Renal cortical epithelial cell (primary cell): ENCODE measurements at places on chromosomes 3 and 15.
A peak's percentile ranks its signal among the peaks of the same experiment; 100 is the strongest.

- DNase-seq, result no peak
These were observed 4.8 kb downstream of the SHF start for GRCh38 chr15:45182996-45183395.

DNA sequence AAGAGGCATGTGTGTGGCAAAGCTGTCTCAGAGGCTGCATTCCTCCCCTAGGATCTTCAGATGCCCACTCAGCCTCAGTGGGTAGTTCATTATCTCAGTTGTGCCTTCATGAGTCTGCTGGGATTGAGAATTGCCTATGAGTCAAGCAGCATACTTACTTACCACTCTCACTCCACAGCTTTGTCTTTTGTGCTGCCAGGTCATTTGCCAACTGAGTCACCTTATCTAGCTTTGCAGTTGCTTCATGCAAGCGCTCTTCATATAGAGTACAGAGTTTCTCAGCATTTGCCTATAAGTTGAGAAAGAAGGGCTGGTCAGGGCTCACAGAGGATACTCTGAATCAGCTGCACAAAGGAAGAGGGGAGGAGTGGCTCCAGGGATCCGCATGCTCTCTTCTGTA is 89.5 kb downstream of the MYH15 start:
- peak; percentile 78 for DNase-seq

DNA sequence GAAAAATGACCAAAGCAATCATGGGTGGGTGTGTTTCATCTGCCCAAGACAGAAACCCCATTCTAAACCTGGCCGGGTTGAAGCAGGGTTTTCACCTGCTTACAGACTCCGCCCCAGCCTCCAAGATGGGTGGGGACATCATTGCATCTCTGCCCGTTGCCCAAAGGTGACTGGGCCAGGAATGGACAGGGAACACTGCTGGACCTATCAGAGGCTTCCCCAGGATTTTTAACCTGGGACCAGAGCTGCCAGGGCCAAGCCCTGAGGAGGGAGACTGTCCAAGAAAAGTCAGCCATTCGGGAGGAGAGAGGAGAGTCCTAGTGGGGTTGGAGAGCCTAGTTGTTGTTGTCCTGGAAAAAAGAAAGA is 109.7 kb upstream of the ALDH1A3 start:
- no peak for DNase-seq

DNA sequence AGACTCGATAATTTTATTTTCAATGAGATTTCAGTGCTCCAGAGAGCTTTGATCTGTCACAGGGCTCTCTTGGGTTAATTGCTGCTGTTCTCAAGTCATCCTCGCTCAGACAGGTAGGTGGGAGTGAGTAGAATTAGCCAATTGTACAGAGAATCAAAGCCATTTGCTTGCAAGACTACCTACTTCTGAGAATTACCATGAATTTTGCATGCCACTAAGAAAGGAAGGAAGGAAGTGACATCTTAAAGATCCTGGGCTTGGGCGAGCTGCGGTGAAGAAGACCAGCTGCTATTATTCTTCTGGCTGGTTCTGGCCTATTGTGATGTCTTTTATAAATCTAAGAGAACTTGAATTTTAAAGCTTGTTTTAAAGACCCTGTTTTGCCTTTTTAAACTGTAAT is 154.1 kb upstream of the LPP start:
- DNase-seq, result no peak

GRCh38 chr3:115715241-115715745 is 92.0 kb downstream of the GAP43 start:
- DNase-seq, result no peak
